Cerebellar nuclear complex (tissue), 1 donor: ENCODE measurements at places on chromosomes 6 and 20.
A peak's percentile ranks its signal among the peaks of the same experiment; 100 is the strongest.

DNA sequence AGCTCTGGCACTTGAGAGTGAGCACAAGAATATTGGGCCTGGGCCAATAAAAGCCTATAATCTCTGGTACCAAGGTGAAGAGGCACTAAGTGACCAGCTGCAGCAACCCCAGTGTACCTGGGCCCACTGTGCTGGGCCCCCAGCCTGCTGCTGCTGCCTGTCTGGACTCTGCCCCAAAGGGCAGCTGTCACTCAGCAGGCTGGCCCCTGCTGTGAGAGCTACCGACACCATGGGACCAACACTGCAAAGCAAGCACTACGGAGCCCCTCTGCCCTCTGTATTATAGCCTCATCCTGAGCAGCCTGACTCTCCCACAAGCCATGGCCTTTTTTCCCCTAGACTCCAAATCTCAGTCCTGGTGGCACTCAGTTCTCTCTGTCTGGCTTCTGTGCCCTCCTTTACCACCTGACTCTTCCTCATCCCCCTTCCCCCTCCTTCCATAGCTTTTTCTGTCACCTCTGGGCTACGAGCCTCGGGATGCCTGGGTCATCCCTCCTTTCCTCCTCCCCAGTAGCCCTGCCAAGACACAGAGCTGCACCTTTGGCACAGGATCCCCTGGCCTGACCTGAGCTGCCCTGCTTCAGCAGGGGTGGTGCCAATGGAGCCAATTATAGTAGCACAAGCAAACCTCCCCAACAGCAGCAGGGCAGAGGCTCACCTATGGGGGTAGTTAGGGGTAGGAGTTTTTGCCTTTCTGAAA, 14.2 kb downstream of the RRP36 start:
- DNase-seq, result no peak

GRCh38 chr6:17983730-17984129, 3.7 kb downstream of the KIF13A start:
- no peak for DNase-seq

DNA sequence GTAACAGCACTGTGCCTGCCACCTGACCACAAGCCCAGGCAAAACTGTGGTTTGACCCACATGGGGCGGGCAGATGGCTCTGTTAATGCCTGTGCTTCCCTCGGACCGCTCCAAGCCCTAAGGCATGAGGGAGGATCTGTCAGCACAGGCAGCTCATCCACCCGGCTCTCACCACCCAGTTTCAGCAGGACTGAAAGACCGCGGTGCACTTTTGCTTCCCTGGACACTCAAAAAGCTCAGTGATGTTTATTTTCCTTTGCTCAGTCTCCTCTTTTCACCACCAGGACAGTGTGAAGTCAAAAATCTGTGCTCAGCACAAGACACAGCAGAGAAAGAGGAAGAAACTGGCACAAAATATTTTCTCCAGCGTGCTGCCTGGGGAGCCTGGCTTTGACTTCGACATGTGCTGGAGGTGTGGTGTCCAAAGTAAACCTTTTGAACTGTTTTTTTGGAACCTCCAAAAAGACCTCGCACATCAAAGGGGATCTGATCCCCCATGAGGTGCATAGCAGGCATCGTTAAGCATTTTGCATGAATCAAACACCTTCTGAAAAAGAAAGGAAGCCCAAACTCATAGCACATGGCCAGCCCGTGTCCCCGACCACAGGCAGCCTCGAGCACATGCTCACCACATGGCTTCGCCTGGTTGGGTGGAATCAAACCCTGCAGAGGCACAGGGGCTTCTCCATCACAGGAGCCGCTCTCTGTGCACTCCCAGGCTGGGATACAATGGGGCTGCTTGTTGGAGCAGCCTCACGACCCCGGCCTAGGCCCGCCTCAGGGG, 441.7 kb upstream of the JARID2 start:
- peak; percentile 51 for DNase-seq

DNA sequence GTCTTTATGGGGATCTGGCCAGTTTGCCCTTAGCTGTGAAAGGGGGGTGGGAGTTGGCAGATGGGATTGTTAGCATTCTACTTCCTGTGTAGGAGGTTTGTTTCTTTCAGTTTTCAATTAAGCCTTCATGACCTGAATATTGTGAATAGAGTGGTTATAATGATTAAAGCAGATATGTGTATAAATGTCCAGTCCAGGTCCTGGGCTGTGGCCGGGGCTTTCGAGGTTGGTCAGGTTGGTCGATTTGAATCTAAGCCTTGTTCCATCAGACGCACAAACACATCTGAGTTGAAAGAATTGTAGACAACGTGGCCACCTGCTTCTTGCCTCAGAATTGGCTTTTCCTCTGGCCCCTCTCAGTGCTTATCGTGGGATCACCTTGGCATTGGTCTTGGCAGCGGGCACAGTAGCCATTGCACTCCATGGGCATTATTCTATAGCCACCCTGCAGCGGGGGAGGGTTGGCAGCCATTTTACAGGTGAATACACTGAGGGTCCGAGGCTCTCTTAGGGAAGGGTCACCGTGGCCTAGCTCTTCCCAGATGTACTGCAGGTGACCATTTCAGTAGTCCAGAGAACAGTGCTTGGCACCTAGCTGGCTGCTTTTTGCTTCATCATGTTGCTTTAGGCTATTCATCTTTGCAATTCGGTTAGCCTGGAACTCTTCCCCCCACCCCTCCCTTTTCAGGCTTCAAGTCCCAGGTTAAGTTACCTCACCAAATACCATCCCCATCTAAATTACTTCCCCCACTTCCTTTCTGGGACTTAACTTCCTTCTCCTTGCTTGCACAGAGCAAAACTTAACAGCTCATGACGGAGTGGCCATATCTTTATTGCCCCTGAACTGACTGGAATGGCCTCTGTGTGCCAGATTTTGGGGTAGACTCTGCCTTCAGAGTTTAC, 1.1 kb downstream of the RNF114 start:
- DNase-seq, result no peak

- no peak for DNase-seq
These were observed 27.3 kb downstream of the GSTA3 start for GRCh38 chr6:52881996-52882841.

GRCh38 chr20:58670102-58670501, 19.0 kb downstream of the STX16 start:
- DNase-seq, result no peak

DNA sequence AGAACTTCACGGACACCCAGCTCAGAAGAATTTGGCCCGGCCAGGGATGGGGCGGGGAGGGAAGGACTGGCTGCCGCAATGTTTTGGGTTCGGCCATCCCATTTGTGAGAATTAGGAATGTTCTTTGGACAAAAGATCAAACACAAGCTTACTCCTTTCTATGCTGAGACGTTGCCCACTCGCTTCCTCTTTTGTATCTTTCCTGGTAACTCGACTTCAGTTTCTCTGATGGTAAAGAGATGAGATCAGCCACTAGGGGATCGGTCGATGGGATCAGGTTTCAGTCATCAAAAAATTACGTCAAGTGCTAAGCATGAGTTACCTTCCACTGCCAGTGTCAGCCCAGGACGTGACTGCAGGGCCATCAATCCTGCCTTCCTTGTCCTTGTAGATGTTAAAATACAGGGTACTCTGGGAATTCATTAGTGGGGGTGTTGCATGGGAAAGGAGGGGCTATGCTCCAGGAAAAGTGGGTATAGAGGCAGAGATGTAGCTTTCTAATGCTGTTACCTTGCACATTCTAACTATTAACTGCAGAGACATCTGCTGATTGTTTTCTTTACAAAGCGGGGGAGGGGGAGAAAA, 190.2 kb downstream of the TSHZ2 start:
- no peak for DNase-seq

GRCh38 chr6:37867756-37868446, 48.4 kb downstream of the ZFAND3 start:
- DNase-seq, result no peak

GRCh38 chr20:44222633-44223368, 12.2 kb upstream of the OSER1 start:
- no peak for DNase-seq

DNA sequence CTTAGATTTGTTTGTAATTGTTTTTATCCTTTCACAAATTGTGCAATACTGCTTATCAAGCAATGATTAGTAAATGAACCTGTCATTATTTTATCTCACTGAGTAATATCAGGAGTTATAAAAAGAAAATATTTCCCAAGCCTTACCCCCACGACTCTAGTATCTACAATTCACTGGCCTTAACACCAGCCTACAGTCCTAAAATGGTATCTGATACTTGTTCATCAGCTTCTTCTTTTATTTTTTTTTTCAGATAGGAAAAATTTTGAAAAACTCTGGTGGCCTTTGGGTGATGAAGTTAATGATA, 160.8 kb upstream of the FOXA2 start:
- DNase-seq, result no peak

DNA sequence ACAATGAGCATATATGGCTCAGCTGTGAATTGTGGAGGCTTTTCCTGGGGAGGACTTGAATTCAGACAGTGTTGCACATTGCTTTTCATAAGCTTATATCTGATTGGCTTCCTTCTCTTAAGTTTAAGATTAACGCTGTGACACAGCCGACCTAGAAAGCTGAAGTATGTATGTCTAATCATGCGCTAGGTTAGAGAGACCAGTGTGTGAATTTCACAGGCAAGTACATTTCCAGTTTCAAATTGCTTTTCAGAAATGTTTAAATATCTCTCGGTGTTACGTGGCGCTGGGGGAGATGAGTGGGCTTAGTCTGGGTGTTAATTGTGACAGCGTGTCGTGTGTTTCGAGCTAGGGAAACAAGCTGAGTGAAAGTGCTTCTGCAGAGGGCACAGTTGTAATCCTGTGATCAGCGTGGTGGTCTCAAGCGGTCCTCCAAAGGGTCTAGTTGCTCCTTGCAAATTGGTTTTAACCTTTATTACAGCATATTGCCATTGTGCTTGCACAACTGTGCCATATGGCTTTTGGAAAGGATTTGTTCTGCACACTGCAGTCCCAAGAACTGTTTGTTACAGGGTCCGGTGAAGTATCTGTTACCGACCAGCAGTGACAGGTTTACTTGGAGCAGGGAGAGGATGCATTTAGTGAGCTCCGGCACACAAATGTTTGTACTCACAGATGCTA, 166.6 kb downstream of the SASH1 start:
- DNase-seq, result no peak

DNA sequence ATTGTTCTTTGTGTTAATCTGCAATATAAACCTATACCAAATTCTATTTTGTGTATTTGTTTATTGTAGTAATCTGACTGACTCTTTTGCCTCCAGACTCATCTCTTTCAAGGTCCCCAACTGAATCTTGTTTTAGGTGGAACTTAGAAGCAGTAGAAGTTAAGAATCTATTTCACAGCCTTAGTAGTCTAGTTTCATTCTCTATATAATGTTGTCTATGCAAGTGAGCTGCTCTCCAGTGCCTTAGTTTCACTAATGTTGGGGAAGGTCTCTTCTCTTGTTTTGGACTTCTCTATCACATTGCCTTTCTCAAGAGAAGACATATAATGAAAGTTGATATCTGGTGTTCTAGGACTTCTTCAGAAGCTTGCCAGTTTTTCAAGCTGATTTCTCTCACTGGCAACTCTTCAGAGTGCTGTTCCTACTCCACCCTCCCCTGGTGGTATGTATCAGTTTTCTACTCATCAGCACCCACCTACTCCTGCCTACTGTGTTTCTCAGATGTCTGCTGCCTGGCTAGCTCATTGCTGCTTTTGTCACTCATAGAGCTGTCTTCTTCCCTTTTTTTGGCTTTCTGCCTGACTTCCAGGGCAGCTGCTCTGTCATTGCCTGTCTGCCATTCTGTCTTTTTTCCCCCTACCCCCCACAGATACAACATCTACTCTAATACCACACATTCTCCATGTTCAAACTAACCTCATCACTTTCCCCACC, 82.1 kb downstream of the PTPRA start:
- DNase-seq, result no peak

- peak; percentile 77 for DNase-seq
These were observed 74.4 kb upstream of the CHD6 start for GRCh38 chr20:41692479-41693135.

DNA sequence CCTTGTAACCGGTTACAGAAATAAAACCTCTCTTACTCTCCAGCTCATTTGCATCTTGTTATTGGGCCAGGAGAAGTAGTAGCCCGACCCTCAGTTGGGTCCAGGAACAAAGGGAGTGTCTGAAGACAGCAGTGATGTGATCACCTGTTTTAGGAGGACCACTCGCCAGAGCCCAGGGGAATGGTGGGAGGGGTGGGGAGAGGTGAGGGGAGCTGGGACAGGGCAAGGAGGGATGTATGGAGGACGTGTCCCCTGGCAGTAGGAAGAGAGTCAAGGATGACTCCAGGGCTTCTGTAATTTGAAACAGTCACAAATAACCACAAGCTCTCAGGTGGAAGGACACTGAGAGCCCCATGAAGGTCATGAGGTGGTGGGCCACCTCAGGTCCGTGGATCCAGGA, 1.4 kb upstream of the PCMTD2 start:
- no peak for DNase-seq

- DNase-seq, result no peak
These were observed 49.1 kb downstream of the ZHX3 start for GRCh38 chr20:41268402-41268801.

DNA sequence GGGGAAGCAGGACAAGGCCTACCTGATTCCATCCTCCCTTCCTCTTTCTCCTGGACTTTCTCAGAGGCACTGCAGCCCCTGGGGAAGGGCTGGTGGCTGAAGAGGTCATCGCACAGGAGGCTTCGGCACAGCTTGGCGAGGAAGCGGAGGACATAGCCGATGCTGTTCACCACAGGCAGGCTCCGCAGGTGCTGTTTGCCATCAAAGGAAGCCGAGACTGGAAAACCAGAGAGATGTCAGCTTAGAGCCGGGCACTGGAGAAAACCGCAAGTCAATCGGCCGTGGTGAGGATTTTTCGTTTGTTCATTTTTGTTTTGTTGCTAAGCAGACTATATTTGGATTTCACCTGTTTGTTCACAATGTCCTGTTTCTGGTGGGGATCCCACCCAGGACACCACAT, 79.2 kb downstream of the SCML4 start:
- no peak for DNase-seq
